CD8-positive, alpha-beta memory T cell (primary cell): ENCODE measurements at places on chromosomes 3 and 15.

DNA sequence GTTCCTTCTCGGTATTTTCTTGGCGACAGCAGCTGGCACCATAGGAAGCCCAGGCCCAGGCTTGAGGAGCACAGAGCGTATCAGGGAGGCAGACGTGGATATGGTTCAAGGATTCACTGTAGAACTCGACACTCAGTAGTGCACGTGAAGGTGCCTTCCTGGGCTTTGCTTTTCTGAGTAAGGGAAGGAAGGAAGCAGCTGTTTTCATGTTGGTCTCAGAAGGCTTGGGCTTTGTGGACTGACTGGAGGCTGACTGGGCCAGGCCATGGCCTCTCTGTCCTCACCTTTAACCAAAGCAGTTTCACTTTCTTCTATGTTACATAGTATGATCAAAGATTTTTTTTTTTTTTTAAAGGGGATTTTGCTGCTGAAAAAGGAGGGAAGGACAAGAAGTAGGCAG, 6.9 kb upstream of the GHRL start:
- no peak for DNase-seq

GRCh38 chr15:31295658-31296057, 31.0 kb upstream of the KLF13 start:
- no peak for DNase-seq

GRCh38 chr3:119589102-119589773, 8.4 kb upstream of the PLA1A start:
- DNase-seq = no peak

DNA sequence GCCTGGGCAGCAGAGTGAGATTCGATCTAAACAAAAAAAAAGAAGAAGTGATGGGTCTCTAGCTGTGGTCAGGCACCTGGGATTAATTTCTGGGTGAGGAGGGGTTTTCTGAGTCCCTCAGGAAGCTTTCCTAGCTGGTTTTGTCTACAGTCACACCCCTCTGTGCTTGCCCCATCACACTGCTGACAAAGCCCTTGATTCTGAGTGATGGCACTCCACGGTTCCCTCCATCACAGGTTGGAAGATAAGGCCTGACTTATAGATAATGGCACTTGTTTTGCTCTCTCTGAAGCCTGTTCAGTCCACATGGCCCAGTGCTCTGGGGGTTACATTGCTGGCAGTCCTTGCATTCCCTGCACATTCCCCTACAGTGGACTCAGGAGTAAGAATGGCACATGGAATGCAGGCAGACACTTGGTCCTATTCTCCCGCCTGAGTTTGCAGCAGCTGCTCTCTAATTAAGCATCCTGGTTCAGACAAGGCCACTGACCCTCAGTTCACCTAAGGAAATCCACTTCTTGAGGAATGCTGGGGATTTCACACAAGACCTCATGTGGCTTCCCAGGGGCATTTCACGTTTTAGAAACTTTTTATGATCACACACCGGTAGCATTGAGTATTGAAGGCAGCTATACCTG, 81.0 kb upstream of the NMNAT3 start:
- no peak for DNase-seq

DNA sequence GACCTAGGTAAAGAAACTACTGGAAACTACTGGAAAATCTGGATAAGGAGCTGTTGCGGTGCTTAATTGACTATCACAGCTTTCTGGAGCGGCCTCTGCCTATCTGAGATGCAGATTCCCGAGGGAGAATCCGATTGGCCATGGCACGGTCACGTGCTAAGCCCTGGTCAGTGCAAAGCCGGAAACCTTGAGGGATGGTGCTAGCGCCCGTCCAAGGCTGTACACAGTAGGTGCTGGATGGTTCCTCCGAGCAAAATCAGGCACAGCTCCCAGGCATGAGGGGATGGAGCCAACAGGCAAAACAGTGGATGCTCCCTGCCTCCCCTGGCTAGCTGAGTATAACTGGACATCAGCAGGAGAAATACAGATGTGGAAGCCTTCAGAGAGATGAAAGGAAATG, 238.7 kb upstream of the HES1 start:
- DNase-seq = no peak

DNA sequence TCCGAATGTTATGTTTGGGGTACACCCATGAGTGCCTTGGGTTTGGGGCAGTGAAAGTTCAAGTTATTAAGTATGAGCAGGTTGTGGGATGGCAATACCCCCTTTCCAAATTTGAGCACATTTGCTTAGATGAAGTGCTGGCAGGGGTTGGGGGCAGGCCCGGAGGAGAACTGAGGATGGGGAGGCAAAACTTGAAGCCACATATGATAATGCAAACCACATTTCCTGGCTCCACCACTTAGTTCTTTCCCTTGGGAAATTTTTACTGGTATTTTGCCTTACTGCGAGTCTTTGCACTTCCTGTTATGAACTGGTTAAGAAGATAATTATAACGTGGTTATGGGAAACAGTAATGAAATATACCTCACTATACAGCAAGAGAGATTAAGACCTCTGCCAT, 336.0 kb upstream of the ONECUT1 start:
- no peak for DNase-seq

DNA sequence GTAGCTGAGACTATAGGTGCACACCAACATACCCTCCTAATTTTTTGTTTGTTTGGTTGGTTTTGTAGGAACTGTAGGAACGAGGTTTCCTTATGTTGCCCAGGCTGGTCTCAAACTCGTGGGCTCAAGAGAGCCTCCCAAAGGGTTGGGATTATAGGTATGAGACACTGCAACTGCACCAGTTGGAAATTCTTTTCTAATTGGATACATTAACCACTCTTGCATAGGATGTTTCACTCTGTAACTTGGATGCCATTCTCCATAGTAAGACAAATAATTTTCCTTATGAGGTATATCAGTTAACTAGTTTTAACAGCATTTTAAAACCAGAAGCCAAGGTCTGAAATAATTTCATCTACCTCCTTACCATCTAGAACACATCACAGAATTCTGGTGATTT, 6.7 kb upstream of the ALCAM start:
- no peak for DNase-seq
